Stimulated activated CD4-positive, alpha-beta T cell treated with anti-CD3 and anti-CD28 coated beads, Interleukin-2, amount 100 ng/mL, for 24 hours (primary cell): ENCODE measurements at places on chromosomes 3 and 15.

DNA sequence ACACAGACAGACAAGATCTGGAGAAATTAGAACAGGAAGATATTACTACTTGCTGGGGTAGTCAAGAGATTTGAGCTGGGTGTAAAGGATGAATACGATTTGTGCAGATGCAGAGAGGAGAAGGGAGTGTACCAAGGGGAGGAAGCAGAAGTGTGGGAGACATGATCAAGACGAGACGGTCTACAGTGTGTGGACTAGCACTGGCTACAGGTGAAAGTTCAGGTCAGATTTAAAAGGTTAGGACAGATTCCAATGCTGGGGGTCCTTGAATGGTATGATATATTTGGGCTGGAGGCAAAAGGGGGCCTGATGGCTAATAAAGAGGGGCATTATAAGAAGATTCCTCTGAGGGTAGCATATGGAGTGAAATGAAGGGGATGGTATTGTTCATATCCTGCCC is 12.1 kb downstream of the LDHAL6B start:
- DNase-seq = no peak

GRCh38 chr3:64681015-64681414 is 6.8 kb downstream of the ADAMTS9 start:
- no peak for DNase-seq

DNA sequence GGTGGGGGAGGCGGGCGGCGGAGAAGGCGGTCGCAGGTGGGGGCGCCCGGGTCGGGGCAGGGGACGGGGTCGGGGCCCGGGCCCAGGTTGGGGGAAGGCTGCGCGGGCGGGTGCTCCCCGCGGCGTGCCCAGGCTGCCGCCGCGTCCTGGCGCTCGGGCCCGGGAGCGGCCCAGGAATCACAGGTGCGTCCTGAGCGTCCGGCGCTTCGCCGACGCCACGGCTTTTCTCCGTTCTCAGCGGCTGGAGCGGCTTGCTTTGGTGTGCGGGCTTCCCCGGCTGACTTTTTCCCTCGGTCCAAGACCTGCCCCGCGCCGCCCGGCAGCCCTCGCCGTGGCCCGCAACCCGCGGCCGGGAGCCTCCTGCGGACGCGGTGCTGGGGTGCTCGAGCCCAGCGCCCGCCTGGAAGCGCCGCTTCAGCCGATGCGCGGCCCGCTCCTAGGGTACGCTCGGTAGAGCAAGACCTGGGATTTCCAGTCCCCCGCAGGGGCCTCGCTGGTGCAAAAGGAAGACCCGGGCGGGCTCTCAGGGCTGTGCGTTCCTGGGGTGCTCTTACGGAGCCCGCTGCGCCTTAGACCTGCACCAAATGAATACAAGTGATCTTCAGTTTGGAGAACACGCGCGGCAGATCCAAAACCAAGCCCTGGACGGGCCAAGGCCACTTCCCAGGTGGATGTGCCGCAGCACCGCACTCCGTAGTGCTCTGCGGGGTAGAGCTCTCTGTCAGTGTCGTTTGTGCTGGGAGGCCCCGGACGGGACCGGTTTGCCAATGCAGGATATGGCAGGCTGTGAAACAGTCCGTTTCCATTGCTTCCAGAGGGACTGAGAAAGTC is 639 bp downstream of the NIPA1 start:
- peak; percentile 37 for DNase-seq

DNA sequence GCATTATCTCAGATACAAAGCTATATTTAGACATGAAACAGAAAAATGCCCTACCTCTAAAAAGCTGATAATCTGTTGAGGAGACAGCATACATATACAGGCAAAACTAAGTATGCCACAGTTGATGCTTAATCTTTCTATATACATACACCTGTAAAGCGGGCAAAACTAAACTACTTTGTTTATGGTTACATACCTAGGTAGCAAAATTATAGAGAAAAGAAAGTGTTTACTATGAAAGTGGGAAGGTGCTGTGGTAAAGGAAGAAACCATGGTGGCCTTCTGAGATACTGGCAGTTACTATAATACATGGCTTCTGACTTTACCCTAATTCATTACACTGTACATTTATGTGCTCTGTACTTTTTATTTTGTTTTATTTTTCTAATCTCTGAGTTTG is 36.0 kb upstream of the NR1I2 start:
- no peak for DNase-seq

- no peak for DNase-seq
Observed at GRCh38 chr15:31362886-31363285, 36.3 kb downstream of the KLF13 start.

- DNase-seq = no peak
Observed at GRCh38 chr3:64255741-64256340, 30.6 kb upstream of the PRICKLE2 start.

DNA sequence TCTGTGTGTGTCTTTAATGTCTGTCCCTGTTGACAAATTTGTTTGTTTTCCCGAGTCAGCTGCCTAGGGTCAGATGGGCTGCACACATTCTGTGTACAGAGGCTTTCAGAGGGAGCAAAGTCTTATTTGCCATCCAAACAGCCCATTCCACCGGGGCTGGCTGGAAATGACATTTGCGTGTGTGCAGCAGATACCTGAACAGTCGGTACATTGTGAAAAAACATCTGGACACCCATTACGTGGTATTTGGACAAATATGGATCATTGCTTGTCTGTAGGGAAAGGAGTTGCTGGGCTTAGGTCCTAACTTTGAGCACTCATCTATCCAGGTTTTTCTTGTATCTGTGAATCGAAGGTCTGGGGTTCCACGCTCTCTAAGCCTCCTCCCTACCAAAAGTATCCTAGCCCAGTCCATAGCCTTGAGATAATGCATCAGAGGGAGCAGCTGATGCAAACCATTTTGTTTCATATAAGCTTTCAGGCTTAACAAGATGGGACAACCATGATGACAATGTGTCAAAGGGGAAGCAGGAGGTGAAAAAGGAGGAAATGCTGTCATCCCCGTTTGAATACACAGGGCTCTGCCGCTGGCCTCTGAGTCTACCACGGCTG is 22.2 kb upstream of the CMTM8 start:
- no peak for DNase-seq

DNA sequence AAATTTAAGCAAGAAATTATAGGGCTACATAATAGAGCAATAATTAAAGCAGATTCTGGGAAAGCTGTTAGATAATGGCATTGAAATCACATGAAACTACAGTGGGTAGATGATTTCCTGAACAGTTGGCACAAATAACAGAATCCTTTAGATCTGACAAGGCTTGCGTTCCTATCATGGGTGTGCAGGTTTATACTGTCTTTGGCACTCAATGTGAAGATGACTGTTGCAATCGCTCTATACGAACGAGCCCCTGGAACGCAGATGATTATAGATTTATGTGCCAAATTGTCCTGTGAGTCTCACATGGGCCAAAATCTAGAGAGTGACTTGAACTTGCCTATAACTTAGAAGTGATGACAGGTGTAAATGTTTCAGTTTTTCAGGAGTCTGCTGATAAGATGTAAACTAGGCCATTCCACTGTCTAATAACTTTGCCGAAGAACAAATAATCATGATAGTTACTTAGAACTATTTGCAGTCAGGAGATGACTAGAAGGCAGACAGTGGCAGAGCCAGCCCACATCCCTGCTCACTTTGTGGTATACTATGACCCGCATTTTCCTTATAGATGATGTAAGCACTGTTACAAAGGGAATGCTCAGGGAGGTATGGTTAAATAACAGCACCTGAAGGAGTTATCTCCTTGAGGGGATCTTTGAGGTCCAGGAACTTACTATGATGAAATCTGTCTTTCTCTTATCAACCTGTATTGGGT is 30.5 kb upstream of the TRPC1 start:
- no peak for DNase-seq

GRCh38 chr3:49754536-49754935 is 30.8 kb upstream of the GMPPB start:
- DNase-seq = no peak

DNA sequence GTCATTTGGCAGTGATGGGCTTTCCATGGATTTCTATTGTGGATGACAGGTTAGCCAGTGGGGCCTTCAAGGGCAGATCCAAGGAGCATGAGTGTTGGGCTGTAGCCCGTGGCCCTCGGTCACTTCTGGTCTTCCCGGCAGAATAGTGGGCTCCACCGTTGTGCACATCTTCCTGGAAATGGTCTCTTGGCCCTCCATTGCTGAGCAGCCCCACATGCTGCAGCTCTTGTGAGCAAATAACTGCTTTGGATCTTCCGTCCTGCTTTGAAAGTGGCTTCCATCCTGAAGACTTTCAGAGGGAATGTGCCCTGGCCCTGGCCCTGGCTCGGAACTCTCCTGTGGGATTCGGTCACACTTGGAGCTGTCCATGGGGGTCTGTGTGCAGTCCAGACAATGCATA is 102.8 kb downstream of the SNRPN start:
- no peak for DNase-seq

DNA sequence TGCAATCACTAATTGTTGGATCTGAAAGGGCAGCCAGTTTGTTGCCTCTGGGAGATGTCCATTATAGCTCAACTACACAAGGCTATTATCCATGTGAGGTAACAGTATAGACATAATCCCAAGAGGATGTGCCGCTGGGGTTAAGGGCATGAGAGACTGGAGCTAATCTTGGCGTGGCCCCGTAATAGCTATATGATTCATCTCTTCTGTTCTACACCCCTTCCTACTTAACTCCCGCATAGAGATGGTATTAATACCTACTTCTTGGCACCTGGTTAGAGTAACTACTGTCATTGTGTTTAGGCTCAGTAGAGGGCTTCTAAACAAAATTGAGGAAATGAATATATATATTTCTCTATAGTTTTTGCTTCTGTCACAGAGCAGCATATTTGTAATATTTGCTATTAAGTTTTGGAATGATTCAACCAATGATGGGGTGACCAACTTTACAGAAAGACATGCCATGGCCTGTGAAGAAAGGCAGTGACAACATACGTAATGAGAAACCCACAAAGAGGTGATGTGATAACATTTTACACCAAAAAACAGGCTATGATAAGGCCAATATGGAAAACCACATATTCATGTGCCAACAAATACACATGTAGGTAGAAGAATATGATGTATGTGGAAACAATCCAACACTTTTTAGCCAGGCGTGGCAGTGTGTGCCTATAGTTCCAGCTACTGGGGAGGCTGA is 76.8 kb upstream of the DPH6 start:
- DNase-seq = no peak

GRCh38 chr3:78003090-78003489 is 963.2 kb downstream of the ROBO2 start:
- no peak for DNase-seq

GRCh38 chr15:91609231-91609630 is 244.3 kb upstream of the SLCO3A1 start:
- DNase-seq = no peak

DNA sequence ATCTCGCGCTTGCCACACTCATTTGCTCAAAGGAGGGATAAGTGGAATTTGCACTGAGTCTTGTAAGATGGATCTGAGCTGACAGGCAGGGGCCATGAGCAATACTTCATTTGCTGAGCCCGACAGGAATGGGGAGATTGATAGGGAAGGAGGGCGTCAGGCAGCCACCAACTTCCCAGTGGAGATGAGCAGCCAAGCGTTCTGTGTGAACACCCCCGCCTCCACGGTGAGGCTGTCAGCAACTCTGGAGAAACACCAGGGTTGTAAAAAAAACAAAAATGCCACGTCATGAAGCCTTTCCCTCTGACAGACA is 36.8 kb downstream of the TLE3 start:
- no peak for DNase-seq

- no peak for DNase-seq
Observed at GRCh38 chr3:34020726-34021680, 222.6 kb downstream of the PDCD6IP start.

DNA sequence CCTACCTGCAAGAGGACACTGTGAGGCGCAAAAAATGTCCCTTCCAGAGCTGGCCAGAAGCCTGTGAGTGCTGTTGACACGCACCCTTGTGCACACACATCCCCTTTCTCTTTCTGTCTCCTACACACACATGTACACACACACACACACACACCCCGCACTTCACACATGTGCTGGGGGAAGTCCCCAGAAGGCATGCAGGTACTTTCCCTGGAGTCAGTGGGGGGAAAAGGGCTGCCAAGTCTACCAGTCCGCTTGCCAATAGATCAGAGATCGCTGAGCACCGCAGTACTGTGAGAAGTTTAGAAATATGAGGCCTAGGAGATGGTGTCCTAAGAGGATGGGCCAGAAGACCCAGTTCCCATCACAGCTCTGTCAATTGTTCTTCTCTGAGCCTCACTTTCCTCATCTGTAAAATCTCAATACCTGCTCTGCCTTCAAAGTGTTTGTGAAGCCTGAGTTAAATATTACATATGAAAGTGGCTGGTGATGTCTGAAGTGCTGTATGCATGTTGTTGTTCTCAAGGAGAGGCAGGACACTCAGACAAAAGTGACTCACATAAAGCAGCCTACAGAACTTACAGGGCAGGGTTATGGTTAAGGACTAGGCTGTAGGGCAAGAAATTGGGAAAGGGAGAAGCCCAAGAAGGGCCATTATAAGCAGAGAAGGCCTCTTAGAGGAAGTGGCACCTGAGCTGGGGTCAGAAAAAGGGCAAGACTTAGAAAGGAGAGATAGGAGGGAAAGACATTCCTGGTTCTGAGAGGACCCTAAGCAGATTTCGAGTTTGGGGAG is 6.8 kb downstream of the IL17RE start:
- DNase-seq = peak; percentile 47

- no peak for DNase-seq
Observed at GRCh38 chr3:192902549-192902948, 15.1 kb downstream of the MB21D2 start.

GRCh38 chr3:121654493-121655385 is 6.0 kb downstream of the HCLS1 start:
- DNase-seq = no peak

GRCh38 chr3:17749281-17749680 is 6.8 kb upstream of the TBC1D5 start:
- no peak for DNase-seq

DNA sequence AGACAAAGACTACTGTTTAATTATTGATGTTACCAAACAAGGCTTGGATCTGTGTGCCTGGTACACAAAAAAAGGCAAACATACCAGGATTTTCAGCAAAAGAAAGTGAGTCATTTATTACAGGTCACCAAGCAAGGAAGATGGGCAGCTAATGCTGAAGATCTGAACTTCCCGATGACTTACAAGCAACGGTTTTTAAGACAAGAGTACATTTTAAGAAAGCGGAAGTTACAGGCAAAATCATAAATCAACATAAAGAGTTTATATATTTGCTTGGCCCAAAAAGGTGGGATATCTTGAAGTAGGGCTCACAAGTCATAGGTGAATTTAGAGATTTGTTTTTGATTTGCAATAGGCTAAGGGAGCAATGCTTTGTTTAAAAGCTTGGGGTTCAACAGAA is 125.4 kb upstream of the SPATA16 start:
- DNase-seq = no peak

DNA sequence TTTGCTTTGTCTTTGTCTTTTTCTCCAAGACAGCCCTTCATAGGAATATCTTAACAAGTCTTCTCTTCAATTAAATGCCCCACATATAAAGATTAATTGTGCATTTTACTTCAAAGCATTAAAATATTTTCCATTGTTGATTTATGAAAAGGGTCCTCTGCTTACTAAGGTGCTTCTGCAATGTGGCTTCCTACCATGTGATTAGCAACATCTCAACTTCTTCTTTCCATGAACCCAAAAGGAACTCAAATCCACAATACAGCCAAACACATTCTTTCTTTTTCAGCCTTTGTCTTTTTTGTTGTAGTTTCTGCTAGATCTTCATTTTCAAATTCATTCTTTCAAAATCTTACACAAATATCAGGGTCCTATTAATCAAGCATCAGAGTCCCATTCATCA is 309.2 kb downstream of the NSUN3 start:
- DNase-seq = no peak
